T-helper 9 cell (primary cell): ENCODE measurements at places on chromosomes 4 and X.
A peak's percentile ranks its signal among the peaks of the same experiment; 100 is the strongest.

- peak; percentile 47 for DNase-seq
These were observed 18.2 kb downstream of the MRFAP1 start for GRCh38 chr4:6658597-6659075.

DNA sequence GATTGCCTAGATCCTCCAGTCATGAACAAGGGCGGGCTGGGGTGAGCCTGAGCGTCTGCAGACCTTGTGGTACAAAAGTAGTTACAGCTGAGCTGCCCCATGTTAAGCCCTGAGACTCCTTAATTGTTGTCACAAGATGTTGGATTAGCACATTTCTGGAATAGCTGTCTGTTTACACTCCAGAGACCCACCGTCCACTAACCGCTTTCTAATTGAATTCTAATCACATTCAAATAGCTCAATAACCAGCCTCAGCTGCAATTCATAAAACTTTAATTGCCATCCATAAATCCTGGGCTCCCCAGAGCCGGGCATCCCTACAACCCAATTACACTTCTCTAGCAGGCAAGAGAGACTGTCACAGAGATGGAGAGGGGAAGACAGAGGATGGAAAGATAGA lies 1.6 kb upstream of the GSX2 start:
- no peak for DNase-seq

DNA sequence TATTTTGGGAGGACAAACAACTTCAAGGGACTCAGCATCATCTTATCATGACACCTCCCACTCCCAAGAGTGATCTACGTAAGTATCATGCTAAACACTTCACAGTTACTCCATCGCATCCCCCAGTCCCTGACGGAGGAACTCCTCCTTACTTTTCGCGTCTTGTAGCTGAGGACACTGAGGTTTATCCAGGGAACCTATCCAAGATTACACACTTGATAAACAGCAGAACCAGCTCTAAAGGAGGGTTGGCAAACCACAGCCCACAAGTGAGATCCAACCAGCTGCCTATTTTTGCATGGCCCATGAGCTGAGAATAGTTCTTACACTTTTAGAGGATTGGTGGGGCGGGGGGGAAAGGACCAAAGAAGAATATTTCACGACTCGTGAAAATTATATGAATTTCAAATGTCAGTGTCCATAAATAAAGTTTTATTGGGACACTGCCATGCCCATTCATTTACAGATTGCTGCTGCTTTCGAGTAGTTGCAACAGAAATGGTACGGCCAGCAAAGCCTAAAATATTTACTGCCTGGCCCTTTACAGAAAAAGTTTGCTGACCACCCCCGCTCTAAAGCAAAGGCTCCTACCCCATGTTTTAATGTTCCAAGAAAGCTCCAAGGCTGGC lies 47.8 kb downstream of the SEPSECS start:
- DNase-seq: no peak

GRCh38 chr4:90996813-90997212 lies 869.6 kb downstream of the CCSER1 start:
- DNase-seq: no peak

DNA sequence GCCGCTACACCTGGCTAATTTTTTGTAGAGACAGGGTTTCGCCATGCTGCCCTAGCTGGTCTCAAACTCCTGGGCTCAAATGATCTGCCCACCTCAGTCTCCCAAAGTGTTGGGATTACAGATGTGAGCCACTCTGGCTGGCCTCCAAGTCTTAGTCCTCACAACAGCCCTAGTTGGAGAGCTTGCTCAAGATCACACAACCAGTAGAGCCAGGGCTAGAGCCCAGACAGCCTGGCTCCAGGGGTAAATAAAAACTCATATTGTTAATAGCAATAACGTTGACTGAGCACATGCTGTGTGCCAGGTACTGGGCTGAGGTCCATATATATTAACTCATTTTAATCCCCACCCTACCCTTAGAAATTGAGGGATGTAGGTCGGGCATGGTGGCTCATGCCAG lies 7.3 kb upstream of the JAKMIP1 start:
- DNase-seq: no peak

- DNase-seq: no peak
These were observed 36.7 kb downstream of the ARX start for GRCh38 chrX:24979081-24979480.

DNA sequence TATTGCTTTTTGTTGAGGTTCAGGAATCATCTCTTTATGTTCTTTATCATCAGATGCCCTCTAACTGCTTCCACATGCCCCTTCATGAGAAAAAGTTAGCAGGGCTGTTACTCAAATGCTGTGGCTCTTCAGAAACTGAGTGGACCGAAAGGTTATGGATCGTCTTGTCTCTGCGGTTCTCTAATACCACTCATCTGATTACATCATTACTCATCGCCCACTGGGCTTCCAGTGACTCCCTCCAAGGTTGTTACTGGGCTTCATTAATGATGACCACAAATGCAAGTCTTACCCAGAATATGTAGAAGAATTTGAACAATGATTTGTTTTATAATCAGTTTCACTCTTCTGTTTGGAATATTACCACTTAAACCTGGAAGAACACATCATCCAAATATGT lies 67.7 kb downstream of the RWDD4 start:
- no peak for DNase-seq

- no peak for DNase-seq
These were observed 125.4 kb downstream of the BCOR start for GRCh38 chrX:39972340-39972739.

DNA sequence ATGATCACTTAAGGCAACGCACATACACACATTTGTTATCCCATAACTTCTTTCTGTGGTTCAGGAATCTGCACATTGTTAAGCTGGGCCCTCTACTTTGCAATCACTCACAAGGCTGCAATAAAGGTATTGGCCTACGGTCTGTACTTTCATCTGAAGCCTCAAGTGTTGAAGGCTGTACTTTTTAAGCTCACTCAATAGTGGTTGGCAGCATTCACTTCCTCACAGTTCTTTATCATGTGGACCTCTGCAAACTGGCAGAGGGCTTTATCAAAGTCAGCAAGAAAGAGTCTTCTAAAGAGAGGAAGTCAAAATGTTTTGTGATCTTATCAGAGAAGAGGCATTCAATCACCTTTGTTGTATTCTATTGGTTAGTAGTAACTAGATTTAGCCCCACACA lies 301.4 kb upstream of the EPHA5 start:
- DNase-seq: no peak

- no peak for DNase-seq
These were observed 45.8 kb downstream of the SLC39A8 start for GRCh38 chr4:102299354-102300107.

- DNase-seq: no peak
These were observed 6.5 kb upstream of the SMARCA1 start for GRCh38 chrX:129529685-129530281.

- no peak for DNase-seq
These were observed 690.9 kb downstream of the PCDH19 start for GRCh38 chrX:99719140-99719539.

- no peak for DNase-seq
These were observed 7.1 kb upstream of the BGN start for GRCh38 chrX:153487590-153488071.

DNA sequence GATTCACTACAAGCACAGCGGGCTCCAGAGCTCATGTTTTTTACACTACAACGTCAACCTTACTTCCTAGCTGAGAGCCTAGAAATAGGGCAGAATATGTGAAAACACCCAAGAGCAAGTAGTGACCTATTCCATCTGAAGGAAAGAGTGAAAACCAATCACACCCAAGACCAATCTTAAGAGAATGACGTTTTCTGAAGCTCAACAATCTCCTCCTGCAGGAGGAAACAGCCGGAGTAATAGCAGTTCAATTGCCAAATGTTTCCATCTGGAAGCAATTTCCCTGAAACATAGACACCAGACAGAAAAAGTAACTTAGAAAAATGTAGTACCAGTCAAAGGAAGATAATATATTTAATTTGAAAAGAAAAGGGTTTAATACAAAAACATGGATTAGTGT lies 142.4 kb downstream of the ANXA5 start:
- DNase-seq: no peak

- DNase-seq: no peak
These were observed 106.3 kb downstream of the TRAPPC11 start for GRCh38 chr4:183765251-183765911.

GRCh38 chr4:156756118-156756517 lies 215.5 kb downstream of the PDGFC start:
- no peak for DNase-seq

- DNase-seq: no peak
These were observed 156.3 kb downstream of the BCOR start for GRCh38 chrX:39941332-39941920.
